ENCODE measurements at places on chromosomes 1 and 21.

DNA sequence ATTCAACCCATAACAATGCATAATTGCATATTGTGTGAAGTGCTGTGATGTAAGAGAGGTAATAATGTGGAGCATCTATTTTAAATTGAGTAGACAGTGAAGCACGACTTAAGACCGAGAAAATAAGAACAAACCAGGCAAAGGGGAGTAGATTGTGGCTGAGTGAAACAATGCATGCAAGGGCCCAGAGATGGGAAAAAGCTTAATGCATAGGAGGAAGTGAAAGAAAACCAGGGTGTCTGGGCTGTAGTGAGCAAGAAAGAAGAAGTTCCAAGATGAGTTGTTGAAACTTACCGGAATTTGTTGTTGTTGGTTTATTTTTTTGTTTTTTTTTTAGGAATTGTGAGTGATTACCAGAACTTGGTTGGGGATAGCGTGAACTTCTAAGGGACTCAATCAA is 104.7 kb downstream of the SNX7 start:
- no peak for DNase-seq

- DNase-seq: no peak
Observed at GRCh38 chr1:208058267-208058666, 147.3 kb upstream of the CD34 start.

DNA sequence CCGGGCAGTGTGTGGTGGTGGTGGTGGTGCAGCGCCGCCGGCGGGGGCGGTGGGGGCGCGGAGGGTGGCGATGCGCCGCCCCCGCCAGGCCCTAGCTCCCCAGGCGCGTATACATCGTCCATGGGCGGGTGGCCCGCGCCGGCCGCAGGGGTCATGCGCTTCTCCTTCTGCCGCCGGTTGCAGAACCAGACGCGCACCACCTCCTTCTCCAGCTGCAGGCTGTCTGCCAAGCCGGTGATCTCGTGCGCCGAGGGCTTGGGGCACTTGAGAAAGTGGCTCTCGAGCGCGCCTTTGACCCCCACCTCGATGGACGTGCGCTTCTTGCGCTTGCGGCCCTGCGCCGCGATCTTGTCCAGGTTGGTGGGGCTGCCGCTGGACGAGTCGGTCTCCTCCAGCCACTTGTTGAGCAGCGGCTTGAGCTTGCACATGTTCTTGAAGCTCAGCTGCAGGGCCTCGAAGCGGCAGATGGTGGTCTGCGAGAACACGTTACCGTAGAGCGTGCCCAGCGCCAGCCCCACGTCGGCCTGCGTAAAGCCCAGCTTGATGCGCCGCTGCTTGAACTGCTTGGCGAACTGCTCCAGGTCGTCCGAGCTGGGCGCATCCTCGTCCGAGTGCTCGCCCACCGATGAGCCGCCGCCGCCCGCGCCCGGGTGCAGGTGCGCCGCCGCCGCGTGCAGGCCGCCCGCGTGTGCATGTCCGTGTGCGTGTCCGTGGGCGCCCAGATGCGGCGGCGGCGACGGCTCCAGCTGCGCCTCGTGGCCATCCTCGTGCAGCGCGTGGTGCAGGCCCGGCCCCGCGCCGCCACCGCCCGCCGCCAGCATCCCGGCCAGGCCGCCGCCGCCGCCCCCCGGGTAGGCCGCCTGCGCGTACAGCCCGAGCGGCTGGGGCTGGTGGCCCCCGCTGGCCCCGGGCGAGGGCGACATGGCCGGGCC is 926 bp downstream of the POU3F1 start:
- DNase-seq: no peak

DNA sequence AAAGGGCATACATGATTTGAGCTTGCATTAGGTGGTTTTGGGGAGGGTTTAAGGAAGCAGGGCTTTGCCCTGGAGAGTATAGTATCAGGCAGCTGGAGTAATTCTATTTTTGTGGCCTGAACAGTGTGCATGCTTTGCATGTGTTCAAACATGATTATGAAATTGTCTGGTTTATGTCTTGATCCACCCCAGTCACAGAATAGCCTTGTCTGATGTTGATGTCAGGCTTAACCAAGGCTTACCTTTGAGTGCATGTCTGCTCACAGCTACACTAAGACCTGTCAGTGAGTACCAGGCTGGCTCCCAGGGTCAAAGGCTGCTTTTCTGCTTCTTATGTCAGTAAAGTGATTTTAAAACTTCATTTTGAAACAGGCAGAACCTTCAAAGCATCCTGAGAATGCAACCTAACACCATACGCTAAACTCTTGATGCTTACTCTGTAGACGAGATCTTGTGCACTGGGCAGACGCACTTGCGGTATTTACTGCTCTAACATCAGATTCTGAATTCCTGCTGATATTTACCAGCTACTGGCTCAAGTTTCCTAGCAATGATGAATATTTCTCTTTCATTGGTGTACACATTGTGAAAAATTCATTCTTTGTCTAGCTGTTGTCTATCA is 78.9 kb downstream of the MAP3K21 start:
- no peak for DNase-seq

DNA sequence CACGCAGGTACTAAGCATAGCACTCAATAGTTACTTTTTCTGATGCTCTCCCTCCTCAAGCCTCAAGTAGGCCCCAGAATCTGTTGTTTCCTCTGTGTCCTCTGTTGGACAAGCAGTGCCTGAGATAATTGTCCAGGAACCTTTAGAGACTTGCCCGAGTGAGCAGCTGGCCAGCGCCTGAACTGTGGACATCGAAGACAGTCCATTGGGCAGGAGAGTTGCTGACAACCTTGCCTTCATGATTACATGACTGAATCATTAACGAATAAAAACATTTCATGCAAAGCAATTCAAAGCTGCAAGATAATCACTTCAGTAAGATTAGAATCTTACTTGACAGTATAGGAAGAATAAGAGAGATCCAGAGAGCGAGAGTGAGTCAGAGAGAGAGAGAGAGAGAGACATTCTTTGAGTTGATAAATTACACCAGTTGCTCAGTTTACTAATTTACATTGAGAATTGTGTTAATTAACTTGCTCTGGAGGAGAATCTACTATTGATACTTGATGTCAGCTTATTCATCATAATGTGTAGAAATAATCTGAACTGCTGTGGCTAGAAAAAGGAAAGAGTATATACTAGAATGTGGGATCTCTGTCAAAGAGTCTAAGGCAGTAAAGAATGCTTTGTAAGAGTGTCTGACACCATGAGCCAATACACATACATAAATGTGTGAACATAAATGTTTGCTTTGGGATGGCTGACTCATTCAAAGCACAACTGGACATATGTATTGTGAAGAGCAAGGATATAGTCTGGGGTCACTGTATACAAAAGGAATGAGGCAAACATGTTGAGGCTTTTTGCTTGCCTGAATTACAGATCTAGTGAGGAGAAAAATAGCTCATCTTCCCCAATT is 216.0 kb downstream of the ZNF326 start:
- DNase-seq: no peak

DNA sequence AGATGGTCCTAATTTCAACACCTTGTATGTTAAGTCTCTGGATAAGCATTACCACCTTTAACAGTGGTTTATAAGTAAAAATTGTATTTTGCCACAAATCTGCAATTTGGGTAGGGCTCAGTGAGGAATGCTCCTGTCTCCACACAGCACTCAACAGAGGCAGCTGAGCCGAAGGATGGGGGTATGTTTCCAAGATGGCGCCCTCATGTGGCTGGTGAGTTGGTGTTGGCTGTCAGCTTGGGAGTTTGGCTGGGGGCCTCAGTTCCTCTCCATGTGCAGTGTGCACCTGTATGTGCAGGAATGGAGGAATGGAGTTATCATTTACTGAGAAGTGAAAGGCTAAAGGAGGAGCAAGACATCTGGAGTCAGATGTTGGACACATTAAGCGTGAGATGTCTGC is 136.8 kb downstream of the GABPA start:
- no peak for DNase-seq

GRCh38 chr1:1349256-1350012 is at the start of gene DVL1:
Gene DVL1, minus strand, starts transcription at chr1:1349418. Its CDS starts 353 bp downstream, at chr1:1349065.
- peak; percentile 62 for DNase-seq

GRCh38 chr1:39655578-39656268 is 16.2 kb downstream of the NT5C1A start:
- no peak for DNase-seq

- DNase-seq: no peak
Observed at GRCh38 chr1:184189361-184189760, 137.8 kb downstream of the TSEN15 start.

DNA sequence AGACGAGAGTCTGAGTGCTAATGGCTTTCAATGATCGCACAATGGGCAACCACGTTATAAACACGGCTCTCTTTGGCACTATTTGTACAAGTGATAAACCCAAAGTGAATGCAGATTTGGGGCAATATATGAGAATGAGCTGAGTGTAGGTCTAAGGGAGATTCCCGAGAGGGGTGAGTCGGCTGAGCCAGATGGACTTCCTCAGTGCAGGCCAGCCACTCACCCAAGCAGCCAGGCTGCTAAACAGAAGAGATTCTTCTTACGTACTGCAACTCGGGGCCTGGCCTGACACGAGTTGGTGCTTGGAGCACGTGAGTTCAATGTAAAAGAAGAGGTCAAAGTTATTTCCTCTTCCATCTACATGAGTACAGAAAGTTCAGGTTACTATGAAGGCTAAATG is 6.2 kb upstream of the MIXL1 start:
- no peak for DNase-seq

GRCh38 chr21:32422064-32422463 is 9.6 kb downstream of the EVA1C start:
- DNase-seq: no peak

DNA sequence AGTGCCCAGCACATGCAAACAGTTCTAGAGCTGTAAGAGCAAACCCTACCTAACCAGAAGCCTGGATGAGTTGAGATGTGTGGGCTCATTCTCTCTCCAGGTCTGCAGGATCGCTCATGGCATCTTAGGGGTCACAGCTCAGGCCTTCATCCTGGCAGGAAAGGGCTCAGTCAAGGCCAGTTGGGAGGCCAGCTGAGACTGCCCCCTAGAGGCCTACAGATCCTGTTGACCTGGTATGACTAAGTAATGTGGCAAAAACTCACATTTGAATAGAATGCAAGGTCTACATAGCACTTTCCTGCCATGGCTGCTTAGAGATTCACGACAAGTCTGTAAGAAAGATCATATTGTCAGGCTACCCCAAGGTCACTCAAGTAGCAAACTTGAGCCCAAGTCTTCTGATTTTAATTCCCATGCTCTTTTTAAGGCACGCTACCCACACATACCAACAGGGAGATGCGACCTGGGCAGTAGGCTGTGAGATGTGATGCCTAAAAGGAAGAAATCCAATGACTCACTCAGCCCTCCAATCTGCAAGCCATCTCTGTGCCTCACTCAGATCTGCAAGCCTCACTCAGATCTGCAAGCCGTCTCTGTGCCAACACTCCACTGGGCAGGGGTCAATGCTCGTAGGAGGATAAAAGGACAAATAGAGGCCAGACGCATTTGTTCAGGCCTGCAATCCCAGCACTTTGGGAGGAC is 5.1 kb upstream of the CAPN8 start:
- DNase-seq: no peak

GRCh38 chr1:7450838-7451237 is 320.3 kb upstream of the VAMP3 start:
- no peak for DNase-seq
